ENCODE measurements at places on chromosomes 5 and 9.
A peak's percentile ranks its signal among the peaks of the same experiment; 100 is the strongest.

- DNase-seq = no peak
These were observed 1166.5 kb upstream of the CDH18 start for GRCh38 chr5:21154526-21154925.

GRCh38 chr5:134819407-134819963 lies 26.3 kb upstream of the C5orf24 start:
- DNase-seq = no peak

- peak; percentile 74 for DNase-seq
These were observed 18.2 kb downstream of the SLC9A3 start for GRCh38 chr5:505951-506525.

DNA sequence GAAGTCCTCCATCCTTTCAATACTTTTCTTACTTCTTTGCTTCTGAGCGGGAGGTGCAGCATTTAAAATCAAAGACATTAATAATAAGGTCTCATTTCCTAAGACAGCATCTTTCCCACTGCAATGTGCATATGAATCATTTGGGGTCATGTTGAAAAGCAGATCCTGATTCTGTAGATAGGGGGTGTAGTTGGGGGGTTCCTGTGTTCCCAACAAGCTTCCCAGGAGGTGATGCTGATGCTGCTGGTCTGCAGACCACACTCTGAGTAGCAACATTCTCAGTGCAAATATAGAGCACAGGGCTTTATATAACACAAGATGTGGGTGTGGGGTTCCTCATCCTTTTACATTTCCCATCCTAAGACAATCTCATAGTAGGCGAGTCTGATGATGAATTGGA lies 126.5 kb upstream of the PALM2AKAP2 start:
- no peak for DNase-seq

DNA sequence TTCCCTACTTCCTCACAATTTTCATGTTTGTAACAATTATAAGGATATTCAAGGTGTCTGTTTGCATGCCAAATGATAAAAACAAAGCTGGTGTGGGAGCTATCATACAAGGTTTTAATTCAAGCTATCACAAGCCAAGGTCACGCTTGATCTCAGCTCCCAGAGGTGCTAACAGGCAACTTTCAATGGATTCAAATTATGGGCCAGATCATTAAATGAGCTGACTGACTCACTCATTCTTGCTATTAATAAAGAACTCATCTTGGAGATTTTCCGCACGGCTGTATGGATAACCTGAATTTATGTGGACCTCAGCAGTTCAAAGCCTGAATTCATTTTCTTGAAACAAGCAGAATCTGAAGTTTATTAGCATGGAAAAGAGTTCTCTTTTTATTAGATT lies 267.3 kb upstream of the CDH6 start:
- DNase-seq = no peak

- DNase-seq = no peak
These were observed 451.5 kb upstream of the KIF2A start for GRCh38 chr5:61854531-61854930.

DNA sequence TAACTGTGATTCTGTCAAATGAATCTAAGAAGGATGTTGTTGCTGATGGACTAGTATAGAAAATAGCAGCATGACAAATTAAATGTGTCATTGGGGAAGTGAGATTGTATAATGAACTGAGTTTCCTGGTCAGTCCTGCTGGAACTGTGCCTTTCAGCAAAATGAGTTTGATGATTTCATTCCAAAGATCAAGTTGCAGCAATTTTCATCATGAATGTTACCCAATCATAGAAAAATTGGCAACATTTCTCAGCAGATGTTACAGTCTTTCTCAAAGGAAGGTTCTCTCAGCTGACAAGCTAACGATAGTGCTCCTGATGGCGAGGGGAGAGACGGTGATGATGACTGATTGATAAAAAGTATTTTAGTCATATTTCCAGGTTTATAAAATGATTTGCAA lies 10.7 kb downstream of the PCDHAC2 start:
- DNase-seq = no peak

DNA sequence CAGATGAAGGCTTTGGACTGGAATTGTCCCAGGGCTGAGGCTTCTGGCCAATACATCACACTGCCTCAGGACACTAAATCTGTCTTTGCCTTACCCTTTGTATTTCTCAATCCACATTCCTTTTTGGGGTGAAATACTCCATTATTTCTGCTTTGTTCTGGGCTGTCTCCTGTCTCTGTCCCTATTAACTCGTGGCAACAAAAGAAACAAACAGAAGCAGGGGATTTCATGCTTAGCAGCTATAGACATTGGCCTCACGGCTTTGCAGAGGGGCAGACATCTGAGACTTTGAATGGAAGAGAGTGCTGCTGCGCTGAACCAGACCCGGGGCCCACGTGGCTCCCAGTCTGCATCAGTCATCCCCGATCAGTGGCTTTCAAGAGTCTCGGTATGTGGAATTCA lies 129.7 kb downstream of the ARL15 start:
- no peak for DNase-seq

DNA sequence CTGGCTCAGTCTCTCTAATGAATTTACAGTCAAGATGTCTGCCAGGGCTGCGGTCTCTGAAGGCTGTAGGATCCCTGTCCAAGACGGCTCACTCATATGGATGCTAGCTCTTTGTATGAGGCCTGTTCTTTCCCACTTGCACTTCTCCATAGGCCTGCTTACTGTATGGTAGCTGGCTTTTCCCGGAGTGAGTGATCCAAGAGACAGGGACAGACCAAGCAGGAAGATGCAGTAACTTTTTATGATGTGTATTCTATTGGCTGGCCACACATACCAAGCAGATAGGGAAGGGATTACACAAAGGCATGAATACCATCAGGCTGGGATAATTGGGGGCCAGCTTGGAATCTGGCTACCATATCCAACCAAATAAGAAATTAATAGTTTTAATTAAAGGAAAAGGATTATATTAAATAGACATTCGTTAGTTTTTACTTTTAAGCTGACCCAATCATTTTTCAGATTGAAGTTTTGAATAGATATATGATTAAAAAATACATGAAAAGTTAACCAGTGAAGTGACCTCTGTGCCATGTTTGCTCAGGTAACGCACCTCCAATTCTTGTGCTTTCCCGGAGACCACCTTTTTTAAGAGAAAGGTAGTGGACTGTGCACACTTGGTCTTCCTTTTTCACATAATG lies 20.6 kb downstream of the NSD1 start:
- no peak for DNase-seq

DNA sequence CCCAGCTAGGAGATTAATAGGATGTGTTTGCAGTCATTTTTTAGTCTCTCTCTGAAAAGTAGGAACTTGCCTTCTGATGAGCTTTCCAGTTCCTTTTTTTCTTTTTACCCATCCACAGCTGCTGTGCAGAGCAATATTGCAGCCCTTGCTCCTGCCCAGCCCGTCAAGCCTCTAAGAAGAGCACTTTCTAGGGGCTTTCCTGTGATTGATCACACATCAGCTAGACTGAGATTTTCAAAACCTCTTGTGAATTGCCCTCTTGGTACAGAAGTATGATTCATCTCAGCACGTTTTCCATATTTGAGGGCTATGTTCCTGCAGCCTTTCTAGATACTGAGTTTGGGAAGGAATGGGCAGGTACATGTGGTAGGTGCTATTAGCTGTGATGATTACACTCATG lies 93.9 kb downstream of the GALNT10 start:
- DNase-seq = no peak

DNA sequence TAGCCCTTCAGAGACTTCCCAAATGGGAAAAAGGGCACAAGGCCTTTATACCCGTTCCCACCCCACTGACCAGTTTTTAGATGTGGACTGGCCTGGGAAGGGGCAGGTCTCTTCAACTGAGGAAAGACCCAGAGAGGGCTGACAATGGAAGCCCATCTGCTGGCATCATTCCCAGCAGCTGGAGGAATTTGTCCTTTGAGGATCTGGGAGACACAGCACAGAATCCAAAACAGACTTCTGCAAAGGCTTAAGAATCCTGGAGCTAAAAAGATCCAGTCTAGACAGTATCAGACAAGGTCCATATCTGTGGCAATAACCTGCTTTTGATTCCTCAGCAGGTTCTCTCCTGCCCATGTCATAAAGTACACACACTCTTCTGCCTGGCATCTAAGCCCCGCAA lies 329.2 kb downstream of the TMEM167A start:
- no peak for DNase-seq

- no peak for DNase-seq
These were observed 9.4 kb downstream of the GADD45G start for GRCh38 chr9:89613912-89614892.

DNA sequence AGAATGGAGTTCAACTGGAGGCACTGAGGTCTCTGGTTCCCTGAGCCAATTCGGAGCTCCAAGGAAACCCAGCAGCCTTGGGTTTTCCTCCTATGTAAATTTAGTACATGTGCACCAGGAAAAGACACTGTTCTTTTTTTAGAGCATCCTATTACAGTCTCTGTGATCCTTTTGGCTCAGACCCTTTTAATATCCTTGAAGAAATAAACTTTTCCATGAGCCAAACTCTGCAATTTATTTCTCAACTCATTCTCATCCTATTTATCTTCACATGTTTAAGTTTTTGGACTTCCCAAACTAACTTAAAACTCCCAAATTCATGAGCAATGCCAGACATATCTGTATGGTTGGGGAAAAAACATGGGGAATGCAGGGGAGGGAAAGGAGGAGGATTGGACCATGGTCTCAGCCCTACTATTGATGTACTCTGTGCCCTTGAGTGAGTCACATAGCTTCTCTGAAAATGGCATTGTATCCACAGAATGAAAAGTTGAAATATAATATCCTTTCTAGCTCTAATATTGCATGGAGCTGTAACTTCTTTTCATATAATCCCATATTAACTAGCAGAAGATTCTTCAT lies 76.6 kb downstream of the PAPPA start:
- DNase-seq = no peak

DNA sequence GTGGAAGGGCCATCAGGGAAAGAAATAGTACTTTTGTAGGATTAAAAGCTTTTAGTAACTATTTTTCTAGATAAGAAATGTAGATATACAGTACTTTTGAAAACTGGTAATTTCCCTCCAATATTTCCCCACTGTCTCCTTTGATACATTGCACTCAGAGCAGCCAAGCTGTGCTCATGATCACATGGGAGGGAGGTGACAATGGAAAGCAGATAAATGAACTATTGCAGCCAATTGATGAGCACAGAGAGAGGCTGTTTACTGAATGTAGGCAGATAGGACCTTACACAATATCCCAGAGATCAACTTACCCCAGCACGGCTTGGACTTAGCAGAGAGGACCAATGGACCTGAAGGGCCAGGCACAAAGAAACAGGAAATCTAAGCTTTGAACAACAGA lies 178.0 kb upstream of the NREP start:
- no peak for DNase-seq

GRCh38 chr9:17361378-17361777 lies 217.5 kb upstream of the SH3GL2 start:
- DNase-seq = no peak

GRCh38 chr9:78559449-78559885 lies 262.5 kb downstream of the PSAT1 start:
- DNase-seq = no peak

GRCh38 chr5:69492923-69493395 lies 369 bp downstream of the OCLN start:
- DNase-seq = peak; percentile 51

DNA sequence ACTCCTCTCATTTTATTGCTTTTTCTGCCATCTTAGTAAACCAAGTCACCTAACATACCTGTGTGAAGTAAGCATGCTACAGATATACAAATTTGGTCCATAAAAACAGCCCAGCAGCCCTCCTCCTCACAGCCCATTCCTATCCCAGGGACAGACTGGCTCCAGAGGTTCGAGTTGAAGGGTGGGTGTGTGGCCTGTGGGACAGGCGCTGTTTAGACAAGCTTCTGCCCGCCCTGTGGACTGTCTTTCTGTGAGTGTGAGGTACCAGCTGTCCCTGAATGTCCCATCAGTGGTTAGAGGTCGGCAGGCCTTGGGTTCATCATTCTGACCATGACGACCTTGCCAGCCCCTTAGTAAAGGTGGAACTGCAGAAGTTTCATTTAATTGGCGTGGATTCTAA lies 82.0 kb downstream of the WNK2 start:
- no peak for DNase-seq

DNA sequence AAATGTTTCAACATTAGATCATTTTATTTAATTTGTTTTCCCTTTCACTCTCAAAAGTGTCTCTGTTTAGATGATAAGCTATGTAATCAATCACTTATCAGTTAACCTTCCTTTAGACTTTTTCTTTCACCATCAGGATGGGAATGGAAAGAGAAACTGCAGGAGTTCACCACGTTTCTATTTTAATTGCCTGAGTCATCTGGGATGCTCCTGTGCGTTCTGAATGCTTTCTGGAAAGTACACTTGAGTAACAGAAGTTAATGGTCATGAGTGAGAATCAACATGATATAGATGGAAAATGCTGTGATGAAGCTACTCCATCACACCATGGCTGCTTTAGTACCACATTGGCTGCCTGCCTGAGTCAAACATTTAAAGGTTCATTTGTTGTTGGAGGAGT lies 783.3 kb upstream of the CDH9 start:
- no peak for DNase-seq

DNA sequence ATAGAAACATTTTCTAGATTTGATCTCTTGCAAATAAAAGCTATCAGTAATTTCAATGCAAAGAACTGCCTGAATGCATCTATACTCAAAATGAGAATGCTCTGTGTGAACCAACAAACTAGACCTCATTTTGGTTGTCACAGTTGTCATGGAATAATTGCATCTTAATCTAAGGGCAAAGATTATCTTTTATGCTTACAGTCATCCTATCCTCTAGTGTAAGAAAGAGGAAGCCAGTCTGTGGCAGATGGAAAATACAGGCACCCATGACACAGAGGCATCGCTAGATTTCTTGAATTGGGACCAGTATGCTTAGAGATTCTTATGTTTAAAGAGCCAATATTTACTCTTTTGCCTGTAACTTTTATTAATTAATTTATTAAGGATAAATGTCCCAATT lies 95.0 kb downstream of the MACIR start:
- DNase-seq = no peak

GRCh38 chr5:16450163-16450562 lies 15.4 kb downstream of the ZNF622 start:
- DNase-seq = no peak

- DNase-seq = peak; percentile 50
These were observed 21.8 kb upstream of the PPP2CA start for GRCh38 chr5:134247428-134248224.

DNA sequence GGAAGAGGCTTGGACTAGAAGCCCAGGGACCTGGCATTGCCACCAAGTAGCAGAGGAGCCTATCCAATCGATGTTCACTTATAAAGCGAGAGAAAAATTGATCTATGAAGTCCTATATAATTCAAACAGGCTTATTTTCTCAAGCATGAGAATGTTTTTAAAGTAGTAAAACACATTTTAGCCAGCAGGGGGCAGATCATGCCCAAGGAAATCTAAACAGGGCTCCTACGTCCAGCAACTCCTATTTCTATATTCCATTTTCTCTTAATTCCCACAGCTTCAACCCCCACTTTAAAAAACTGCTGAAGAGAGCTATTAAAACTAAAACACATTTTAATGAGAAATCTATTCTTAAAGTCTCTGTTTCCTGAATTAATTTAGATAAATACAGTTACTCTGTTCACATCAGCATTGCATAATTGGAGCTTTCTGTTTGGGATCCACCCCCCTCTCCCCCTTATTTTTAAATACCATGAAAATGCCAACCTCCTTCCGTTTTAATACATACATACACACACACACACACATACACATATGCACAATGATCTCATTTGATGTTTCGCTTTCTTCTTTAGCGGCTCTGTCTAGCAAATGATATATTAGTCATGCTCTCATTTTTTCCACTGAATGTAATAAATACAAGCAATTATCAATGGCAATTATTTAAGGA lies 144.9 kb downstream of the MYO10 start:
- peak; percentile 87 for DNase-seq

GRCh38 chr9:131478421-131478868 lies 24.3 kb upstream of the POMT1 start:
- peak; percentile 65 for DNase-seq

GRCh38 chr5:167716126-167716775 lies 575.2 kb upstream of the WWC1 start:
- DNase-seq = no peak
